ENCODE measurements at places on chromosomes 2 and 18.

GRCh38 chr18:78378403-78378802 lies 601.2 kb upstream of the SALL3 start:
- no peaks in the 10 kb centered on the region for H3K27me3 ChIP-seq
- H3K4me1 ChIP-seq: no peaks in the 10 kb centered on the region
- no peak for DNase-seq
- H3K36me3 ChIP-seq: no peaks in the 10 kb centered on the region
- H3K4me3 ChIP-seq: no peak overlapping the region

DNA sequence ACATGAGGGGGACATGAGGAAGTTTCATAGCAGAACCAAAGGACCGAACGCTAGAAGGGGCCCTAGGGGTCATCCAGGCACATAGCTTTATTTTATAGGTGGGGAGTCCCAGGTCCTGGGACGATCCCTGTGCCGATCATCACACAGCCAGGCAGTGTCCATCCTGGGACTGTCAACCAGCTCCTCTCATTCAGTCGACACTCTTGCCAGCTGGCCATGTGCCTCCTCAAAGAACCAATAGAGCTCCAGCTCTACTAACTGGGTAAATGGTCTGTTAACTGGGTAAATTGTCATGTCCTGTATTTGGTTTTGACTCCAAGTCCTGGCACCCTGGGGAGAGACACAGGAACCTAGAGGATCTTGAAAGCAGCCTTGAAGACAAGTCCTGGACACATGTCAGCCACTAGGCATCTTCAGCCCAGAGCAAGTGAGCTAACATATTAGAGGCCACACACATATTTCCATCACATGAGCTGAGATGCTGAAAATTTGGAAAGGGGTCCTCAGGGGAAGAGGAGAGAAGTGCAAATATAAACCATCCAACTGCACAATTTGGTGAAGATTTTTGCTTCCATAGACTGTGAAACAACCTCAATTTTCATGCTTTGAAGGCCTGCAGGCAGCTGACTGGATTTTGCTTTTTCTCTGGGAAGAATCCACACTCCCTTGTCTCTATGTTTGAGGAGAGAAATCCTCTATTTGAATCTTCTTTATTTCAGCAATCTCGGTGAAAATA lies 361.1 kb upstream of the SLC14A2 start:
- no peaks in the 10 kb centered on the region for H3K36me3 ChIP-seq
- no peak for DNase-seq

GRCh38 chr18:22551536-22552151 lies 133.9 kb upstream of the CTAGE1 start:
- H3K27ac ChIP-seq: no peak overlapping the region
- peaks cover 14% of the 10 kb centered on the region for H3K4me1 ChIP-seq
- H3K36me3 ChIP-seq: no peaks in the 10 kb centered on the region
- H3K27me3 ChIP-seq: no peaks in the 10 kb centered on the region
- no peak for DNase-seq
- no peak overlapping the region for H3K4me3 ChIP-seq

GRCh38 chr2:224561234-224562005 lies 23.7 kb downstream of the CUL3 start:
- DNase-seq: no peak
- H3K4me1 ChIP-seq: no peaks in the 10 kb centered on the region
- H3K36me3 ChIP-seq: peaks cover 26% of the 10 kb centered on the region
- H3K4me3 ChIP-seq: no peak overlapping the region

DNA sequence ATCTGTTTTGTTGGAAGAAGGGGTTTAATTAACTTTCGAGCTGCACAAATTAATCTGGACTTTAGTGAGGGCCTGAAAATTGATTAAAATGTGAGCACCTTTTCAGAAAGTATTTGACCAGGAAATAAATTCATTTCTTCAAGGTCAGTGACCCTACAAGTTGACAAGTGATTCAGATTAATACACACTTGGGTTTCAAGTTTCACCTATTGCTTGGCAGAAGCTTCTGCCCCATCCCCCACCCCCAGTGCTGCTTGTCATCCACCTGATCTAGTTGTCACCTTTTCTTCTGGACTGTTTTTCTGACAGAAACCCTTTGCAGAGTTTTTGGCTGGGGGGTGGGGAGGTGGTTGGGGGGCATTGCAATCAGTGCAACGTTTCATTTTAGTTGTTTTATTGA lies 46.2 kb downstream of the RPRM start:
- peaks cover 3% of the 10 kb centered on the region for H3K4me1 ChIP-seq
- no peak overlapping the region for H3K4me3 ChIP-seq
- DNase-seq: no peak
- H3K27ac ChIP-seq: no peak overlapping the region

DNA sequence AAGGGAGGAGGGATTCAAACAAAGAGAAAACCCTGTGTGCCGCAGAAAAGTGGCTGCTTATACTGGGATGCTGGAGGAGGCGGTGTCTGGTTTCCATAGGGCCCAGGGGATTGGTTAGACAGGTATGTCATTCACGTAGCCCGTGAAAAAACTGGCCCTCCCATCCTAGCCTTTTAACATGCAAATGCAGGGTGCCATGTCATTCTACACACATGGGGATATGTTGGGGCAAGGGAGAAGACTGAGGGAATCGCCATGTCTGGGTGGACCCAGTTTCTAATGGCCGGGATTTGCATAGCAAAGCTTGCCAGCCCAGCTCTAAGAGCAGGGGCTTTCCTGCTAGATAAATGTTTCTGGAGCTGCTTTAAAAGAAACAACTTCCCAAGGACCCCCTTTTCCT lies 8.2 kb upstream of the RNU2-63P start:
- no peaks in the 10 kb centered on the region for H3K27me3 ChIP-seq
- H3K36me3 ChIP-seq: peaks cover 9% of the 10 kb centered on the region
- H3K27ac ChIP-seq: no peak overlapping the region
- H3K4me3 ChIP-seq: no peak overlapping the region
- peak; percentile 92 for DNase-seq

DNA sequence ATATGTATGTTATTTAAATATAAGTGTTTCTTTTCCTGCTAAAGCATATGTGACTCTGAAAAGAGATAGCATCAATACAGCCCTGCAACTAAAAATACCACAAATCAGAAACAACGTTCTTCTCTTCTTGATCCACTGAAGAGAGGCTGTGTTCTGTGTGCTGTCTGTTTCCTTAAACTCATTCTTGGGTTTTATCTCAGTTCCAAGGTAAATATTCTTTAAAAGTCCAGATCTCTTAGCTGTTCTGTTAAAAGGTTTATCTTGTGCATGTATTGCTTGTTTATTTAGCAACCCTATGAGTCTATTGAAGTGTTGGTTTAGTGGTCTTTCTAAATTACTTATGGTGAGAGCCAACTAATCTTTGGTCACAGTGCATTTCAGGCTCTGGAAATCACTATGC lies 173.3 kb upstream of the NT5C1B start:
- no peaks in the 10 kb centered on the region for H3K4me1 ChIP-seq
- H3K27ac ChIP-seq: no peak overlapping the region
- H3K4me3 ChIP-seq: no peak overlapping the region
- peaks cover 45% of the 10 kb centered on the region for H3K27me3 ChIP-seq
- H3K36me3 ChIP-seq: no peaks in the 10 kb centered on the region

- DNase-seq: no peak
- H3K4me3 ChIP-seq: no peak overlapping the region
- no peaks in the 10 kb centered on the region for H3K4me1 ChIP-seq
Observed at GRCh38 chr2:64762301-64762997, 108.7 kb upstream of the SERTAD2 start.

DNA sequence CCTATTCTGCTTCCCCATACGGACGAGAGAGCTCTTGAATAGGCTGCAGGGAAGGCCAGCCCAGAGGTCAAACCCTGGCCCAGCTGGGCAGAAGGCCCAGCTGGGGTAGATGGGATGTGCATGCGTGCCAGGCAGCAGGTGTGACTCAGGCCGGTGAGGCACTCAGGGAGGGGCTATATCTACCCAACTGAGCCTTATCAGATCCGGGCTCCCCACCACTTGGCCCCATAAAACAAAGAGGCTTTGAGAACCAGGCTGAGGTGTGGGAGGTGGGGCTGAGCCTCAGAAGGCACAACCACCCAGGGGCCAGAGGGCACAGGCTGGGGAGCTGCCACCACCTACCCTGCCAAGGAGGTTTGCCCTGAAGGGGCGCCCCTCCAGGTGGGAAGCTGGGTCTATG lies 8.0 kb upstream of the CFAP65 start:
- H3K36me3 ChIP-seq: no peaks in the 10 kb centered on the region
- H3K27me3 ChIP-seq: peaks cover 82% of the 10 kb centered on the region
- no peak for DNase-seq
- H3K4me1 ChIP-seq: no peaks in the 10 kb centered on the region
- H3K4me3 ChIP-seq: no peak overlapping the region

GRCh38 chr2:185127412-185127811 lies 529.1 kb downstream of the ZNF804A start:
- no peaks in the 10 kb centered on the region for H3K36me3 ChIP-seq
- H3K4me1 ChIP-seq: no peaks in the 10 kb centered on the region
- H3K27ac ChIP-seq: no peak overlapping the region
- no peak overlapping the region for H3K4me3 ChIP-seq

GRCh38 chr2:132929786-132930185 lies 259.8 kb upstream of the LYPD1 start:
- H3K27ac ChIP-seq: no peak overlapping the region
- no peak overlapping the region for H3K4me3 ChIP-seq
- H3K27me3 ChIP-seq: no peaks in the 10 kb centered on the region
- H3K4me1 ChIP-seq: no peaks in the 10 kb centered on the region
- H3K36me3 ChIP-seq: no peaks in the 10 kb centered on the region
- DNase-seq: no peak

- H3K36me3 ChIP-seq: no peaks in the 10 kb centered on the region
- no peaks in the 10 kb centered on the region for H3K4me1 ChIP-seq
- no peaks in the 10 kb centered on the region for H3K27me3 ChIP-seq
Observed at GRCh38 chr18:31146809-31147208, 15.8 kb downstream of the DSC1 start.

- no peaks in the 10 kb centered on the region for H3K4me1 ChIP-seq
- DNase-seq: no peak
- no peaks in the 10 kb centered on the region for H3K36me3 ChIP-seq
Observed at GRCh38 chr18:63844254-63844653, 43.3 kb upstream of the SERPINB2 start.

- peak; percentile 76 for DNase-seq
- no peaks in the 10 kb centered on the region for H3K36me3 ChIP-seq
- H3K4me1 ChIP-seq: peaks cover 2% of the 10 kb centered on the region
- H3K27me3 ChIP-seq: peaks cover 40% of the 10 kb centered on the region
Observed at GRCh38 chr2:40451918-40452605, at the start of gene SLC8A1. Gene SLC8A1, minus strand, starts transcription at chr2:40452090.

- no peak overlapping the region for H3K27ac ChIP-seq
- no peak overlapping the region for H3K4me3 ChIP-seq
- no peaks in the 10 kb centered on the region for H3K4me1 ChIP-seq
- H3K27me3 ChIP-seq: no peaks in the 10 kb centered on the region
Observed at GRCh38 chr2:46925474-46926351, 10.1 kb upstream of the MCFD2 start.

DNA sequence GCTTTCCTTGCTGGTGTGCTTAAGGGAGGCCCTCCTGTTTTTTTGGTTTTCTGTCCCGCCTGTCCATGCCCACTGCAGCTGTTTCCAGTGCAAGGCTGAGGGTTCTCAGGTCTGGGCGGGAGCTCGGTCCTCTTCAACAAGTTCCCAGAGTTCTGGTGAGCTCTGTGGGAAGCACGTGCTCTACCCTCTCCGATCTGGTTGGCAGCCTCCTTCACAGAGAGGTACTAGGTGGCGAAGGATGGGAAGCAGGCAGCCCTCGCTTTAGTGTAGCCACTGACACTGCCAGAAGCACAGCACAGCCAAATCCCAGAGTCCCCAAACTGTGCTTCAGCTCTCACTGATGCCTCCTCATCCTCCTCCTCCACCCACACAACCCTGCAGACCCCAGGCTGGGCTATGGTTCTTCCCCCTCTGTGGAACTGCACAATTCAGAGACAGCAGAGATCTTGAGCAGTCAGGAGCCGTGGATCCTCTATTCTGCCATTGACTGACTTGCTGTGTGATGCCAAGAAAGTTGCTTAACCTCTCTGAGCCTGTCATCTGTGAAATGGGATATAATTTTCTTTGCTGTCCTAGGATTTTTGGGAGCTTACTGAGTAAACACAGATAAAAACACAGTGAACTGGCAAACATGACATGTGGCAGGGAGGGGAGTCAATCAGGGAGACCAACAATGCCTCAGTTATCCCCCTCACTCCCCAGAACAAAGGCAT lies 157.3 kb downstream of the MSH2 start:
- peaks cover 9% of the 10 kb centered on the region for H3K4me1 ChIP-seq
- H3K4me3 ChIP-seq: no peak overlapping the region
- H3K27me3 ChIP-seq: no peaks in the 10 kb centered on the region
- peak; percentile 37 for DNase-seq
- H3K27ac ChIP-seq: no peak overlapping the region

GRCh38 chr2:186589612-186590349 lies at the start of gene ITGAV:
Gene ITGAV, plus strand, starts transcription at chr2:186590056. Its CDS starts 283 bp downstream, at chr2:186590339.
- peak within 1 kb of the TSS; percentile 78 for H3K27ac ChIP-seq
- DNase-seq: peak; percentile 97
- no peaks in the 10 kb centered on the region for H3K4me1 ChIP-seq

- peak; percentile 59 for DNase-seq
- H3K36me3 ChIP-seq: peaks cover 37% of the 10 kb centered on the region
- peak overlapping the region; percentile 91 for H3K4me3 ChIP-seq
- H3K27me3 ChIP-seq: no peaks in the 10 kb centered on the region
Observed at GRCh38 chr2:98608962-98609604, 694 bp downstream of the UNC50 start.

DNA sequence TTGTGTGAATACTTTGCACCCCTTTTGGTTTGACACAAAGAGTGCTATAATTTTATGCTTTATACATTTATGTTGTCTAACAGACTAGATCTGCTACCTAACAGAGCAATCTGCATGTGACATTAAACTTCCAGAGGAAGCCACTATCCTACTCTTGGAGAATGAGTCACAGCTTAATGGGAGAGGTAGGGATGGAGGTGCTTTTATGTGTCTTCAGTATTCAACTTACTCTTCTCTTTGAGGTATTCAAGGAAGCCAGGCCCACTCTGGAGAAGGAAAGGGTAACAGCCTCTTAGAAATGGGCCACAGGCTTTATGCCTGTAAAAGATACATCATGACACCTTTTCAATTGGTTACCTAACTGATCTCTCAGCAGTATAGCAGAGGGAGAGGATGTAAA lies 85.8 kb upstream of the NEUROD1 start:
- no peaks in the 10 kb centered on the region for H3K27me3 ChIP-seq
- no peaks in the 10 kb centered on the region for H3K36me3 ChIP-seq
- no peak for DNase-seq
- no peak overlapping the region for H3K4me3 ChIP-seq
- no peak overlapping the region for H3K27ac ChIP-seq

DNA sequence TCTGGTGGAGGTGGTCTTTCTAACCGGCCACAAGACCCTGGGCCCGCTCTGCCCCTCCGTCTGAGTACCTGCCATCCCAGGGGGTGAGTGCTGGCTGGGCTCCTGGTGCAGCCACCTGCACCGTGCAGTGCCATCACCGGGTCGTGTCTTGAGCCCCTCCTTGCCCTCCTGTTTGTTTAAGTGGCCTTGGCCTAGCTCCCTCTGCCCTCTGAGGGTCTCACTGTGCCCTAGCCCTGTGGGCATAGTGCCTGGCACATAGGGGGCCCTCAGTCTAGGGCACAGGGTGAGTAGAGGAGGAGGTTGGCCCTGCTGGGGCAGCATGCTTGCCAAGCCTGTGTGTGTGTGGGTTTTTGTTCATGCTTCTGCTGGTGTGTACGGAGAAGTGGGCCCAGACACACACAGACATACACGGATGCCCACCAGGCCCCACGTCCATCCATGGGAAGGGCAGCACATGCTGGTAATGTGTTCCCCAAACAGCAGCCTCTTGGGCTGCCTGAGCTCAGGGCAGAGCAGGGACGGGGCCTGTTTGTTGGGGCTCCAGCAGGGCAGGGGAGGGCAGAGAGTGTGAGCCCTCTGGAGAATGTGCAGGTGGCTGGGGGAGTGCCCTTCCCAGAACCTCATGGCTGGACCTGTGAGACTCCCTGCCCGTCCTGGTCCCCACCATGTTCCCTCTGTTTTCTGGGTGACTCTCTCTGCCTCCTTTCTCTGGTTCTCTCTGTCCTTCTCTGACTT lies 94.6 kb downstream of the GLI2 start:
- no peak for DNase-seq
- no peak overlapping the region for H3K4me3 ChIP-seq
- no peaks in the 10 kb centered on the region for H3K36me3 ChIP-seq
- H3K4me1 ChIP-seq: no peaks in the 10 kb centered on the region

Measured in endodermal cell (in vitro differentiated cells).